ENCODE measurements at places on chromosomes 11 and 22.
A peak's percentile ranks its signal among the peaks of the same experiment; 100 is the strongest.

GRCh38 chr11:57426929-57427726 lies at the start of gene SLC43A3:
TSS of gene SLC43A3 (minus strand) at chr11:57427121. CDS start at chr11:57426172, 949 bp downstream.
- DNase-seq: peak; percentile 91

GRCh38 chr11:121810291-121810690 lies 305.7 kb downstream of the BLID start:
- DNase-seq: no peak

- DNase-seq: no peak
These were observed 1175.6 kb downstream of the BRD1 start for GRCh38 chr22:48651981-48652538.

DNA sequence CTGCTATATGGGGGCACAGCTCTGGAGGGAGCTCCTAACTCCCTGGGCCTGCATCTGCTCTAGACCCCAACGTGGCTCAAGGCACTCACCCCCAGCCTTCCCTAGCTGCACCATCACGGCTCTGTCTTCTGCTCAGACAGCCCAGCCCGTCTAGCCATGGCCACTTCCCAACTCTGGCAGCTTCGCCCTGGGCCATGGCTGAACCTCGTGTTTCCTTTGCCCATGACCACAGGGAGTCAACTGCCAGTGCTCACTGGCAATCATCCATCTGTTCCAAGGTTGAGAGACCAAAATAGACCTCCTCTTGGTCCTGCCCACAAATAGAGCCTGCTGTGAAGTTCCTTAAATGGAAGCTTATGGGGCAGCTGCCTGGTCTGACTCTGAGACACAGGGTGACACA lies 5.4 kb downstream of the LMO1 start:
- DNase-seq: no peak

- DNase-seq: no peak
These were observed 176.5 kb upstream of the TTC12 start for GRCh38 chr11:113137713-113138529.

- DNase-seq: no peak
These were observed 45.6 kb upstream of the GDPD4 start for GRCh38 chr11:77346906-77347603.

- DNase-seq: no peak
These were observed 24.8 kb downstream of the ARHGAP32 start for GRCh38 chr11:129167315-129167714.

- DNase-seq: no peak
These were observed 21.4 kb downstream of the MN1 start for GRCh38 chr22:27780161-27780575.

DNA sequence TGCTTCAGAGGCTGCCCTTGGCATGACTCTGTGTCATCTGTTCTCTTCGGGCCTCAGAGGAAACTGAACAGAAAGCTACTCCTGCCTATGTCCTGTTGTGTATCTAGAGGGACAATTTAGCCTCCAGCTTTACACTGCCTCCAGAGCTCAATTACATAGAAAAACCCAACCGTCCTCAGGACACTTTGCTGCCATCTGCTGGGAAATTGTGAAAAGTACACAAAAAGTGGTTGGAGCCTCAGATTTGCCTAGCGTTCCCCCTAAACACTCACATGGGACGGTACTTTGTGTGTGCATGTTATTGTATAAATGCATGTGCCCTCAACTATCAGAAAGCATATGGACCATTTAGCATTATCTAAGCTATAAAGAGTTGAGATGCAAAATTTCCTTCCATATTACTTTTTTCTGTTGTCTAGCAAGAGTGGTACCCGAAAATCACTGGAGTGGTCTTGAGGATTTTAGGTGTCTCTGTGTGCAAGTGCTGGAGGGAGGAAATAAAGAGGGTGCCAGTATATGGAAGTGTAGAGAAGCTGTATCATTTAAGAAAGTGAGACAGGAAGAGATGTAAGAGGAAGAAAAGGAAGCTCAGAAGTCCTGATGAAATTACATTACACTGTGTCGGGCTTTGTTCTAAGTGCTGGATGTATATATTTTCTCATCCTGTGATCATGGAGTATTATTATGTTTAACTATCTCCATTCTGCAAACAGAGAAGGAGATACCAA lies 8.7 kb upstream of the MS4A4E start:
- no peak for DNase-seq

GRCh38 chr11:71330996-71331395 lies 78.6 kb upstream of the SHANK2 start:
- no peak for DNase-seq

GRCh38 chr22:25558341-25558740 lies 6.1 kb upstream of the GRK3 start:
- DNase-seq: no peak

DNA sequence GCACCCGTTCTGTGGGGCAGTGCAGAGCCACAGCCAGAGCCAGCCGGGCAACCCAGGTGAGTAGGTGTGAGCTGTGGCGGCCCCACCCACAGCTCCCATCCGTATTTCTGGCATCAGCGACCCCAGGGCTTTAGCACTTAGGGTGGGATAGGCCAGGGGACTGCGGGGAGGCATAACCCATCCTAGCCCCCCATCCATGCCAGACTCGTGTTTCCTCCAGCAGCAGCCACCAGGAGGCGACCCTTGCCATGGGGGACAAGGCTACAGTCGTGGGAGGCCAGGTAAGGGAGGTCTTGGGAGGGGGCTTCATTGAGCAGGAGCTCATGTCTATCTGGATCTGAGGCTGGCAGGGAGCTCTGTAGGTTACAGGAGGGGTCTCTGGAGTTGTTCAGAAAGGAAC lies 873 bp downstream of the OTOG start:
- DNase-seq: no peak

DNA sequence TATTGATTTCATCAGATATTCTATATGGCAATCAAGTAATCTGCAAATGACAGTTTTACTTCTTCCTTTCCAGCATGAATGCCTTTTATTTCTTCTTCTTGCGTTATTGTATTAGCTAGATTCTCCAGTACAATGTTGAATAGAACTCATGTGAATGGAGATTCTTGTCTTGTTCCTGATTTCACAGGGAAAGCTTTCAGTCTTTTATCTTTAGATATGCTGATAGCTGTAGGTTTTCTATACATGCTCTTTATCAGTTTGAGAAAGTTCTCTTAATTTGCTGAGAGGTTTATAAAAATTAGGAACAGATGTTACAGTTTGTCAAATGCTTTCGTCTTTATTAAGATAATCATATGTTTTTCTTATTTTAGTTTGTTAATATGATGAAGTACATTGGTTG lies 347.2 kb downstream of the NTM start:
- DNase-seq: no peak

DNA sequence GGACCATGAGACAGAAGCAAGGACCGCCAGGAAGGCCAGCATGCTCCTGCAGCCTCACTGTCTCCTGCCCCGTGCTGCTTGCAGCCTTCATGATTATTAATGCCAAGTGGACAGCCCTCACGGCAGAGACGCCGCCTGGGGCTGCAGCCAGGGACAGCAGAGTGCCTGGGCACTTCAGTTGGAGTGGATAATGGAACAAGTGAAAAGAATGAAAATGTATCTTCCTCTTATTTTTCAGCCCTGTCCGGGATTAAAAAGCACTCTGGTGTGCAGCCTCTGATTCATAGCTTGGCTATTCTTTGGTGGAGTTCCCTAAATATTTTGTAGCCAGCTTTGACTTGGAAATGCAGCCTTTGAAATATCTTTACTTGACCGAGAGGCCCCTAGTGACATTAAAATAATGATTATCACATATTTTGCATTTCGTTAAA lies 1404.2 kb downstream of the BRD1 start:
- no peak for DNase-seq

- DNase-seq: no peak
These were observed 29.3 kb downstream of the OSBPL5 start for GRCh38 chr11:3135481-3136440.

DNA sequence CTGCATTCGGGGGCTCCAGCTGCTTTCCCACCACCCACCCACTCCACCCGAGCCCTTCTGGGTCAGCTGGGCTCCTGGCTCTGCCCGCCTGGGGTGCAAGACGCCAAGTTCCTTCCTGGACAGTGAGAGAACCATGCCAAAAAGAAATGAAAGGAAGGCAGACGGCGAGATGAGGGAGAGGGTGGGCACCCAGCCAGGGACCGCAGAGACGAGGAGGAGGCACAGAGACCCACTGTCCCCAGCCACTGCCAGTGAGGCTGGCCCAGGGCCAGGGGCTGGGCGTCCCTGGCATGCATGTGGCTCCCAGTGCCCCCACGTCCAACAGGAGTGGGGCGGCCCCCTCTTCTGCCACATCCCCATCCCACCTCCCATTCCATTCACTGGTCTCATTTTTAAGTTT lies 10.8 kb upstream of the CD81 start:
- no peak for DNase-seq

DNA sequence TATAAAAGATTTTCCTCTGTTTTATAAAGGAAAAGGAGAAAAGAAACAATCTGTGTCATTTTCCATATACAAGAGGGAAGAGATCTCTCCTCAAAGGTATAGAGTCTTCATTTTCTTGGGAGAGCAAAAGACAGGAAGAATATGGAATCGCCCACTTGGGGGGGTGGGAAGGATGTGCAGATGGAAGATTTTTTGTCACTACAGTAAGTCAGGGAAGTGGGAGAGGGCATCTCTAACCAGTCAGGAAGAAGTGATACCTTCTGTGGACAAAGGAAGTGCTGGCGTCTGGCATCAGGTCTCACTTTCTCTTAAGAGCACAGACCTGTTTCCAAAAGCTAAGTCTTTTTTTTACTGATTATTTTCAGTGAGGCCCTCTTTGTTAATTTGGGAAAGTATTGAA lies 1.4 kb downstream of the PRR14L start:
- no peak for DNase-seq

DNA sequence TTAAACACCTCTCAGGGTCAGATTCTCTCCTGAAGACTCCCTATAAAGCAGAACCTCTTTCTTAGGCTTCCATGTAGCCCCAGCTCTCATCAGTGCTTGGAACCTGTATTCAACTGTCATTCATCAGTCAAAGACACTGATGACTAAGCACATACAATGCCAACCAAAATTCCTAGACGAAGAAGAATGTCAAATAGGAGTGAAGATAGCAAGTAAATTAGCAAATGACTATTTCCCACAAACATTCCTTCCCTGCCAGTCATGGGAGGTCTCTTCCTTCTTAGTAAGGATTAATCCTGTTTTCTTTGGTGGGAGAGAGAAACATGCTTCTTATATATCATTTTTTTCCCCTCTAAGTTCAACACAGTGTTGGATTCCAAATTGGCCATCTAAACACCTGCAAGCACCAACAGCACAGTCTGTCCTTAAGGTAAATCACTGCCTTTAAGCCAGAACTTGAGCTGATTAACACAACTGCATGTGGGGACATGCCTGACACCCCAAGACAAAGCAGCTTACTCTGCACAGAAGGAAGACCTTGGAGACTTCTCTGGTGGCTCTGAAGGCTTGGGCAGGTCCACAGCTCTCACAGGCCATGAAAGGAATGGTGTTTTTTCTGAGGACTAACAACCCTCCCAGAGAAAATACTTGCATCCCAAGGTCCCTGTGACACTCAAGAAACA lies 47.5 kb upstream of the ME3 start:
- no peak for DNase-seq

- no peak for DNase-seq
These were observed 251.2 kb downstream of the BRD1 start for GRCh38 chr22:49576241-49577141.

- DNase-seq: peak; percentile 81
These were observed at the start of gene DGAT2 for GRCh38 chr11:75768112-75768908. TSS of gene DGAT2 (plus strand) at chr11:75768778. CDS start at chr11:75768992, 214 bp downstream.

- DNase-seq: peak; percentile 44
These were observed 1.5 kb downstream of the TMEM121B start for GRCh38 chr22:17119481-17120202.

DNA sequence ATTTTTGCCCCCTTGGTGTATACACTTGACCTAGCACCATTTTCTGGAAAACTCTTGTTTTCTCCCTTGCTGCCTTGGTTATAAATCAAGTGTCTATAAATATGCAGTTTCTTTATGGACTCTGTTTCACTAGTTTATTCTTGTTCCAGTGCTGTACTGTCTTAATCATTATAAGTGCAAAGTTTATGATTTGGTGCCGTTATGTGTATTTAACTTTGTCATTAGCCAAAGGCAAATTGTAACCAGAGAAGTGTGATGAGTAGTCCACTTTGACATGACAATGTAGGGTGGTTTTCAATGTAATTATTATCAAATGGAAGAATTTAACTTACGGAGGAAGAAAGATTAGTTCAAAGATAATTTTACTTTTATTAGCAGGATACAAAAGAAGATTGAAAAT lies 40.3 kb downstream of the SPECC1L start:
- DNase-seq: no peak

GRCh38 chr11:68215524-68216170 lies 2.6 kb upstream of the KMT5B start:
- DNase-seq: no peak

- no peak for DNase-seq
These were observed 1.4 kb upstream of the YAP1 start for GRCh38 chr11:102108734-102109440.

GRCh38 chr22:35154937-35155387 lies 89.0 kb downstream of the ISX start:
- DNase-seq: peak; percentile 49

GRCh38 chr22:17694752-17695151 lies 56.2 kb downstream of the BCL2L13 start:
- no peak for DNase-seq

DNA sequence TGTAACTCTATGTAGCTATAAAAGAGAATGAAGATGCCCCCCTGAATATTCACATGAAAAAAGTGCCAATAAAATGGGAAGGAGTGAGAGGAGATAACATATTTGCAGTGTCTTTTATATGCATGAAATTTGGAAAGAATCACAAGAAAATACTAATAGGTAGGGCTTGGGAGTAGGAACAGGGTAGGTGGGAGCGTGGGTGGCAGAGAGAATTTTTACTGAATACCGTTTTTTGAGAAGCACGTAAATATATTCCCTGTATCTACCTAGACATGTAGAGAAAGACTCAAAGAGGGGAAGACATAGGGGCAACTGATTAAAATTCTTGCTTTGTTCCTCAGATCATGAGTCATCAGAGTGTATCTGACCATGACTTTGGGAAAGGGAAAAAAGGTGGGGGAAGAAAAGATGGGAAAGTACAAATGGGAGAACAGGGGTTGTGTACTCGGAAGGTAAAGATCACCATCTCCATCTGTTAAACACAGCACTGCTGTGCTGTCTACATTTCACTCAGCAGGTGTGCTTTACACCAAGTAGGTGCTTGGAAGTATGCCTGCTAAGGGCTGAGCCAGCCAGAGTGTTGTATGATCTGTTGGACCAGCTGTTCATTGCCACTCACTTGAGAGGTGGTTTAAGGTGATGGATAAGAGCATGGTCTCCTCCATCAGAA lies 16.0 kb downstream of the PRR5L start:
- DNase-seq: no peak

GRCh38 chr11:64715756-64716472 lies 7.1 kb downstream of the NRXN2 start:
- no peak for DNase-seq

GRCh38 chr11:2731130-2732125 lies 31.6 kb upstream of the KCNQ1OT1 start:
- DNase-seq: no peak
